ENCODE measurements at places on chromosomes 7 and 10.

GRCh38 chr10:44253769-44254462, 131.0 kb downstream of the CXCL12 start:
- DNase-seq = no peak

DNA sequence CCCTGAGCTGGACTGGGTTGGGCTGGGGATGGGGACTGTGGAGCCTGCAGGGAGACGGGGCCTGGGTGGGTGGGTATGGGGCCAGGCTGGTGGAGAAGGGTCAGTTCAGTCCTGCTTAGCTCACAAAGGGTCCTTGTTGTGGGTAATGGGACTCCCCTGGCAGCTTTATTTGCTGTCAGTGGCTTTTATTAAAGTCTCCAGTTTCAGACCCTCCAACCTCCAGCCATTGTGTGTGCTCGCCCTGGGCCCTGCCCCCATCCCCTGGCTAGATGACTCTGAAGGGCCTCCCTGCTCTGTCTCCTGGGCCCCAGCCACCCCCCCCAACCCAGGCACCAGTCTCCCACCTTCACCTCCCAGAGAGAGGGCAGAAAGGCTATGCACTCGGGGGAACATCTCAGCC, 44.4 kb upstream of the SLF2 start:
- DNase-seq = no peak

GRCh38 chr7:37416378-37417106, 32.1 kb downstream of the ELMO1 start:
- no peak for DNase-seq

DNA sequence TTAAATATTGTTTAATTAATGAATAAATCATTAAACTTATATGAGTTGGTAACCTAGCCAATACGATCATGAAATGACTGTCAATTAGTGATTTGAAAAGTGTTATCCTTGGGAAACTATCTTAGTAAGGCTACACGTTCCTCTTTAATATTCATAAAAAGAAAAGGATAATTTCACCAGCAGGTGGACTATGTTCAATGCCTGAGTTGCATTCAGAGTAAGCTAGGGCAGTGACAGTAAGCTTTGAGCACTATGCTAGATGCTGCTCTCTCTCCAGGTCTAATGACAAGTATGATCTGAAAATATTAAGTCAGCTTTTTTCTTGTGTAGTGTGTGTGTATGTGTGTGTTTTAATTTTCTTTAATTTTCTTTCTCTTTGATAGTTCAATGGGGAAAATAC, 486.3 kb upstream of the PCDH15 start:
- DNase-seq = no peak

DNA sequence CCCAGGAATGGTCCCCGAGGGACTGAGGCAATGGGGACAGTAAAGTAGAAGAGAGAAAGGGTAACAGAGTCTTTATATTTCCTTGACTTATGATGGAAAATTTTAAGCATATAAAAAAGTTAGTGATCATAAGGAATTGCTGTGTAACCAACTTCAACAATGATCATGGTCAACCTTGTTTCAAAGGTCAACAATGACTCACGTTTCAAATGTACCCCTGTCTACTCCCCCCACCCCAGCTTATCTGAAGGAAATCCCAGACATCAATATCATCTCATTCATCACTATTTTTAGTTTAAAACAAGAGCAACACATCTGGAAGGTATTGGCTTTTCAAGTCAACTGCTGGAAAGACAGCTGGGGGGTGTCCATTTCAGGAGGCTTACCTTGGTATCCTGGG, 92.9 kb downstream of the SMURF1 start:
- DNase-seq = no peak

- no peak for DNase-seq
Measured at GRCh38 chr7:47515305-47515834, 66.5 kb downstream of the TNS3 start.

DNA sequence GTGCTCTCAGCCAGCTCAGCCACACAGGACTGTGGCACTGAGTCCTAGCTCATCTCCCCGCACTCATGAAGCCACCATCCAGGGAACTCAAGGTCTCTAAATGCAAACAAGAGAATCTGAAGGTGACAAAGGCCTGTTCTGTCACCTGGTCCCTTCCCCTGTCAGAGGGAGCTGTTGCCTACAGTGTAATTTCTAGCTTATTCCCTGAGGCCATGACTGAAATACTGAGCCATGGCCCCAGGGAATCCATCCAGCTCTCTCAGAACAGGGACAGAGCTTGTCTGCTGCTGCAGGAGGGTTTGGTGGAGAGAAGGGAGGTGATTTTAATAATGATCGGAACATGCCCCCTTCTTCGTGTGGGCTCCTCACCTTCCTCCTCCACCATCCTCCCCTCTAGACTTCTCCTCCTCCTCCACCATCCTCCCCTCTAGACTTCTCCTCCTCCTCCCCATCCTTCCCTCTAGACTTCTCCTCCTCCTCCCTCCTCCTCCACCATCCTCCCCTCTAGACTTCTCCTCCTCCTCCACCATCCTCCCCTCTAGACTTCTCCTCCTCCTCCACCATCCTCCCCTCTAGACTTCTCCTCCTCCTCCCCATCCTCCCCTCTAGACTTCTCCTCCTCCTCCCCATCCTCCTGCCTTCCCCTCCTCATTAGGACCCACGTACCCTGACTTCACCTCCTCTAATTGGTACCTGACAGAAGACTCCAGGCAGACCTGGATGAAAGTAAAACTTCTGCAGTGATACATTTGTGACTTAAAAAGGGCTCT, 338.0 kb upstream of the MKI67 start:
- no peak for DNase-seq

DNA sequence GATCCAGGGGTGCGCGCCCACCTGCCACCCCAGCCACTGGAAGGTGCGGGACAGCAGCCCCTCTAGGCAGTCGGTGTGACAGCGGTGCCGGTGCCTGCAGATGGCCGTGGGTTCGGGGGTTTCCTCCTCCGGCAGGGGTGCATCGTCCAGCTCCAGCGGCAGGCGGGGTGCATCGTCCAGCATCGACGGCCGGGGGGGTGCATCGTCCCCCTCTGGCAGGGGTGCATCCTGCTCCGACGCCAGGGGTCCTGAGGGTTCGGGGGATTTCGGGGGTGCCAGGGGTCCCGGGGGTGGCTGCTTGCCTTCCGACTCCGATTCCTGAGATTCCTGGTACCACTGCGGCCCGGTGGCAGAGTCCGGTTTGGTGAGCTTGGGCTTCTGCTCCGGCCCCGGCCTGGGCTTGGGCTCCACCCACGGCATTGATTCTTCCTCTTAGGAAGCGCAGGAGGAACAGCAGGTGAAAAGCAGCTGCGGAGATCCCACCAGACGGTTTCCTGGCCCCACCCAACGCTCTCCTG, 90.2 kb upstream of the RAB18 start:
- no peak for DNase-seq

GRCh38 chr7:140215281-140215680, 38.5 kb upstream of the KDM7A start:
- no peak for DNase-seq

GRCh38 chr7:108002726-108003598, at the start of gene LAMB1:
Gene LAMB1 (minus strand): TSS chr7:108003161. CDS start chr7:108002885, 276 bp downstream.
- DNase-seq = peak; percentile 88

- DNase-seq = no peak
Measured at GRCh38 chr10:47354165-47354564, 6.0 kb downstream of the RBP3 start.

- DNase-seq = no peak
Measured at GRCh38 chr10:49569031-49569631, 30.2 kb upstream of the ERCC6 start.

DNA sequence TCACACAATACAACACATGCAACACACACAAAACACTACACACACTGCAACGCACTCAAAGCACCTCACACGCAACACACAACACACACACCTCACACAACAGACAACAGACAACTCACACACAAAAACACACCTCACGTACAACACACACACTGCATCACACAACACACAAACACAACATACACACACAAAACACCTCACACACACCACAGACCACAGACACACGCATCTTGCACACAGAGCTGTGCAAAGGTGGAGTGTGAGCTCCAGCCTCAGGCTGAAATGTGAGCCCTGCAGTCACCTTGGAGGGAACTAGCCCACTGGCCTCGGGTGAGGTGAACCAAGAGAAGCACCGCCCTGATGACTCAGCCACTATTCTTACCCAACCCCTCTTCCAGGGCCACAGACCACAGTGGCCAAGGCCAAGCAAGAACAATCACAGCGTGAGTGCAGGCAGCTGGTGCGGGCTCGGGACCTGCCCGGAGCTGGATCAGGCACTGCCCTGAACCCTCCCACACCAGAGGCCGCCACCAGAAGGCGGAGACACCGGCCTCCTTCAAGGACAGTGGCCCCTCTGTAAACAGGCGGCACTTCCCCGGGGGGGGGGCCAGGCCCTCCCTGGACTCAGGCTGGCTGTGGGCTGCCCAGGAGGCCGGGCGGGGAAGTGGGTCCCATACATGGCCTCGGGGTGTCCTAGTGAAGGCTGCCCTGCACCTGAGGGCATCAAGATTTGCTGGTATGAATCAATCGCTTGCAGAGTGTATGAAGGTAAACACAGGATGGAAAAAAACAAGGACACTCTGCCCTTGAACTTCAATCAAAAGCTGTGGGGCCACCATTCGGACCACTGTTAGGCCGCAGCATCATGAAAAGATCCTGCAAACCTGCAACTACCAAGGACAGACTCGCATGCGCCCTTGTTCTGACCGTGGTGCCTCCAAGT, 106.7 kb downstream of the TNS3 start:
- no peak for DNase-seq

DNA sequence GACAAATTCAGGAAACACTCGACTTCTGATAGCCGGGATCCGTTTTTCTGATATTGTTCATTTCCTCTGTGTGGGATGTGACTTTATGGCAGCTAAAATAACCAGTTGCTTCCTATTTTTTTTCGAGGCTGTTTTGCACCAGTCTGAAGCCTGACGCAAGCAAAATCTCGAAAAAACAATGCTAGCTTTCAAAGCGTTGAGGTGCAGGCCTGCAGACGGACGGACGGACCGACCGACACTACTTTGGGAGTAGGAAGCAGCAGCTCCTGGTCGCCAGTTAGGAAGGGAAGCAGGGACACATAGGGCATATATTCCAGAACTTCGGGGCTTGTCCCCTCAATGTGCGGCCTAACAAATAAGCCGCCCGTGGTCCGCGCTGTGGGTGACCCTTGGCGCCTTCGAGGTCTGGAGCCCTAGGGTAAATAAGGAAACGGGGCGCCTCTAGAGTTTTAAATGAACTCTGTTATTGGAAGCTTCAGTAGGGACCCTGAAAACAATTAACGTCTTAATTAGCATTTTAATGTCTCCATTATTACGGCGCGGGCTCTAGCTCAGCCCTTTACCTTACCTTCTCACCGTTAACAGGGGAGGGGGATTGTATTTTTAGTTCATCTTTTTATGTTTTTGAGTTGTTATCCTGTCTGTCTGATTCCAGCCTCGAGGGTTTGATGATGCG, 1.3 kb downstream of the HHEX start:
- no peak for DNase-seq

Measured in glutamatergic neuron (in vitro differentiated cells).